ENCODE measurements at places on chromosomes 11 and 22.

- no peak for DNase-seq
Measured at GRCh38 chr11:118749429-118749828, 41.5 kb downstream of the DDX6 start.

DNA sequence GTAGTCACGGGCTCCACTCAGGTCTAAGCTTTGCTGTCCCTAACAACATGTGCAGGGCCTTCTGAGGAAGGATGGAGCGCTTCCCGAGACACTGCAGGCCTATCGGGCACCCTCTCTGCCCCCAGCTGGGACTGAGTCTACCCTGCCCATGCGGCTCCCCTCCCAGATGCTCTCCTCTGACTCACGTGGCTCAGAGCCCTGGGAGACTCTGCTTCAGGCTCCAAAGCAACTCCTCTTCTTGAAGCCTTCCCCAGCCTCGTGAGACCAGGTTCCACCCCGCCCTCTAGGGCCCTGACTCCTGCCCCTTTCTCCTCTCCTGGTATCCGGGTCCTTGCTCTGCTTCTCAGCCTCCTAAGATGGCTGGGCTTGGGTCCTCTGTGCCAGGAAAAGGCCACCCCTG is 28.4 kb upstream of the ARFGAP3 start:
- DNase-seq, result no peak

DNA sequence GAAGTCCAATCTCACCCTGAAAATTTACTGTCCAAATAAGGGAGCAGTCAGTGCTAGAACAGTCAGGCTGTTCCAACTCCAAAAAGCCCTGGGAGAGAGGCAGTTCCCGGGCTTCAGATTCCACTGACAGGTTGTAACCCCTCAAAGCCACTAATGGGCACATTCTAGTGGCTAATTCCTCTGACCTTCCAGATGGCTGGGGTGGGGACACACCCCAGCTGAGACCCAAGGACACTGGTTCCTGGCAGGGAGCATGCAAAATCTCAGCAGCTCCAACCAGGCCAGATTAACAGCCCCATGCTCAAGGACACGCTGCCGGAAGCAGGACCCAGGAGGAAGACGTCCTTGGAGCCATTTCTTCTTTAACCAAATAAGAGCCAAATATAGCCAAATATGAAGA is 92.7 kb downstream of the RPL27A start:
- no peak for DNase-seq

- DNase-seq, result no peak
Measured at GRCh38 chr11:58075781-58076180, 45.0 kb downstream of the OR6Q1 start.

GRCh38 chr22:35971456-35972119 is 57.0 kb downstream of the RBFOX2 start:
- DNase-seq, result no peak

DNA sequence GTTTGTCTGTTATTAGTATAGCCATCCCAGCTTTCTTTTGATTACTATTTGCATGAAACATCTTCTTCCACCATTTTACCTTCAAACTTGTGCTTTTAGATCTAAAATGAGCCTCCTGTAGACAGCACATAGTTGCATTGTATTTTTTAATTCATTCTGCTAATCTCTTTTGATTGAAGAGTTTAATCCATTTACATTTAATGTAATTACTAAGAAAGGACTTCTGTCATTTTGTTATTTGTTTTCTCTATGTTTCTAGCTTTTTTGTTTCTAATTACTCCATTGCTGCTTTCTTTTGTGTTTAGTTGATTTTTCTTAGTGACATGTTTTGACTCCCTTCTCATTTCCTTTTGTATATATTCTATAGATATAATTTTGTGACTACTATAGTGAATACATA is 43.7 kb upstream of the ZBTB44 start:
- DNase-seq, result no peak

DNA sequence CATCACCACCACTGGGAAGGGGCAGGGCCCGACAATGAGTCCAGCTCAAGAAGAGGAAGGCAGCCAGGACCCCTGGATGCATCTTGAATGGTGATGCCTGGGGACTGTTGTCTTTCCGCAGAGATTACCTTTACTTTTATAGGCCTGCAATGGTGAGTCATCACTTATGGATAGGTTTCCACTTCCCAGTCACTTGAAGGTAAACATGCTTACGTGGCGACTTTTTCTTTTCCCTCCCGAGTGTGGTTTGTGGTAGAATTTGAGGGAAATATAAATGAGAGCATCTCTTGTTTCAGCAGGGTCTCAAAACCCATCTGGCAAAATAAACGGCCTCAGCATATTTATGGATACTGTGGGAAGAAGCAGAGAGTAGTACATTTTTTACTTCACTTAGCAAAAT is at the start of gene MMP13:
Gene MMP13 (minus strand): TSS at position 109 of the 400 bp plus-strand sequence. CDS start 27 bp downstream, at position 82.
- no peak for DNase-seq

DNA sequence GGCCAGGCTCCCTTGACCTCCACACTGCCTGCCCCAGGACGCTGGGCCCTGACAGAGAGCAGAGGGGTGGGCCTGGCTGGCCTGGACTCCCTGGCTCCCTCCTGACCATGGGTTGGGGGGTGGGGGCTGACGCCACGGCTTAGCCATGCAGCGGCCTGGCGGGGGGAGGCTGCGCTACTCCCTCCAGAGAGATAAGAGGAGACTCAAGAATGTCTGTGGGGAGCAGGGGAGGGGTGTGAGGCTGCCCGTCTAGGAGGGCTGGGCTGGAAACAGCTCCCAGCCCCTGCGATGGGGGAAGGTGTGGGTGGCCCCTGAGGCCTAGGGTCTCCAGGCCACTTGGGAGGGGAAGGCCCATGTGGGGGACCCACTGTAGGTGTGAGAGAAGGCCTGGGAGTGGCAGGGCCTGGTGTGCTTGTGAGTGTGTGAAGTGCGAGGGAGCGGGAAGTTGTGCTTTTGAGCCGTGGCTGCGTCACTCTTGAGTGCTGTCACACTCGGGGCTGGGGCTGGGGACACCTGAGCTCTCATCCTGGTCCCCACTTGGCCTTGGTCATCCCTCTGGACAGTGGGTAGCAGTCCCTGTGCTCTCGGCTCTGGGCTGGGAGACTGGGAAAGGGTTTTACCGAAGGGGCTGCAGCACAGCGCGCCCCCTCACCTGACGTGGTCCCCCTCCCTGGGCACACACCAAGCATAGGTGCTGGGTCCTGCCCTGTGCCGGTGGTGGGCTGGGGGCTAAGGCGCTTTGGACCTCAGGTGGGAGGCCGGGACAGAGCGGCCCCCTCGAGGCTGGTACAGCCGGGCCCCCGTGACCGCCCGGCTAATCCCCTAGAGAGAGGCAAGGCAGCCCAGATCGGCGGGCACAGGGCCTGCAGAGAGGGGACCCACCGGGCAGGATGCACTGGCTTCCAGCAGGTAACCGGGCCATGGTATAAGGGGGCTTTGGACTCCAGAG is 2.4 kb downstream of the MYRF start:
- no peak for DNase-seq

- no peak for DNase-seq
Measured at GRCh38 chr22:29867260-29867659, 15.7 kb upstream of the MTMR3 start.

DNA sequence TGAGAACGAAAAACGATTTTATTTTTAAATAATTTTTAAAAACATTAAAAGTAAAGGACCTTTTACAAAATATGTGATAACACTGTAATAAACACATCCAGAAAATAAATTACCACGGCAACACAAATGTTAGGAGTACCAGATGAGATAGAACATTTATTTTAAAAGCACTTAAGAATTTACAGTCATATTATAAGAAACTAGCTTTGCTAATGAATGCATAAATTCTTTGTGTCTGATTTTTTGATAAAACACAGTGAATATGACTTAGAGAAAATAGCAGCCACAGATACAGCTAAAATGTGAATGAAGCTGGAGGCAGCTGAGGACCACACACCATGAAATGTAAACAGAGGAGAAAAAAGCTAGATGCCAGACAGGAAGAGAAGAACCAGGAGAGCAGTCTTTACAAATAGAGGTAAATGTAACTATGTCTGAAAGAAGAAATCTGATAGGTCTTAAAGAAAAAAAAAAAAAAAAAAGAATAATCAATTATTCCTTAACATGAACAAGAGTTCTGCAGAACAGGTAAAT is 14.6 kb downstream of the CCDC34 start:
- DNase-seq, result no peak

GRCh38 chr11:80261776-80262175 is 820.9 kb upstream of the TENM4 start:
- DNase-seq, result no peak

DNA sequence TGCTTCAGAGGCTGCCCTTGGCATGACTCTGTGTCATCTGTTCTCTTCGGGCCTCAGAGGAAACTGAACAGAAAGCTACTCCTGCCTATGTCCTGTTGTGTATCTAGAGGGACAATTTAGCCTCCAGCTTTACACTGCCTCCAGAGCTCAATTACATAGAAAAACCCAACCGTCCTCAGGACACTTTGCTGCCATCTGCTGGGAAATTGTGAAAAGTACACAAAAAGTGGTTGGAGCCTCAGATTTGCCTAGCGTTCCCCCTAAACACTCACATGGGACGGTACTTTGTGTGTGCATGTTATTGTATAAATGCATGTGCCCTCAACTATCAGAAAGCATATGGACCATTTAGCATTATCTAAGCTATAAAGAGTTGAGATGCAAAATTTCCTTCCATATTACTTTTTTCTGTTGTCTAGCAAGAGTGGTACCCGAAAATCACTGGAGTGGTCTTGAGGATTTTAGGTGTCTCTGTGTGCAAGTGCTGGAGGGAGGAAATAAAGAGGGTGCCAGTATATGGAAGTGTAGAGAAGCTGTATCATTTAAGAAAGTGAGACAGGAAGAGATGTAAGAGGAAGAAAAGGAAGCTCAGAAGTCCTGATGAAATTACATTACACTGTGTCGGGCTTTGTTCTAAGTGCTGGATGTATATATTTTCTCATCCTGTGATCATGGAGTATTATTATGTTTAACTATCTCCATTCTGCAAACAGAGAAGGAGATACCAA is 8.7 kb upstream of the MS4A4E start:
- DNase-seq, result no peak

- DNase-seq, result no peak
Measured at GRCh38 chr11:65042891-65043290, 1.9 kb downstream of the SAC3D1 start.

DNA sequence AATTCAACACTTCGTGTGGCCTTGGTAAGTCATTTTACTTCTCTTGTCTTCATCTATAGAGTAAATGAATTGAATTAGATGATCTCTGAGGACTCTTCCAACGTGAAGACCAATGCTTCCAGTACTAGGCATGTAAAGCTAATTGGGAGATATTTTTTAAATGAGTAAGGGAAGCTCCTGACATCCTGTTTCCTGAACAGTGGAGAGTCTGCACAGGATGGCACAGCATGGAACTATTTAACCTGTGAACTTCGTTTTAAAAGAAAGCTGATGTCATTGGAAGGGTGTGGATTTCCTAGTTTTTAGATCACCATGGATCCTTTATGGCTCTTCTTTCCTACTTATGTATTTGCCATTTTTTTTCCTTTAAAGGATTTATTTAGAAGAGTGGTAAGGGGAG is 48.4 kb upstream of the HSD17B12 start:
- DNase-seq, result no peak

- DNase-seq, result no peak
Measured at GRCh38 chr22:39138357-39138997, 14.0 kb downstream of the CBX7 start.

- no peak for DNase-seq
Measured at GRCh38 chr11:37108436-37109285, 510.6 kb upstream of the RAG2 start.

DNA sequence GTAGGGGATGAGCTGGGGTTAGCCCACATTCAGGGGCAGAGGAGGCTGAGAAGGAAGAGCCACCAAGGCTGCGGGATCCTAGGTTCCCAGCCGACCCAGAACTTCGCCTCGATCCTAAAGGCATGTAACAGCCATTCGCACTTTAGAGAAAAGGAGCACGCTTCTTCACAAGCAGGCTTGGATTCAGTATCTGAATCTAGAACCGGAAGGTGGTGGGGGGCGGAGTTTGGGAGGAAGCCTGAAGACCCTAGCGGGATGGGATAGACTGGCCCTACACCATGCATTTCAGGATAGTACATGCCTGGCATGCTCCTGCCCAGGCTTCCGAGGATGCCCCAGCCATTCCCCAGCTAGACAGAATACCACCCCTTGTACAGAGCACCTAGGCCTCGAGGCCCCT is 4.4 kb downstream of the SCARF2 start:
- no peak for DNase-seq

DNA sequence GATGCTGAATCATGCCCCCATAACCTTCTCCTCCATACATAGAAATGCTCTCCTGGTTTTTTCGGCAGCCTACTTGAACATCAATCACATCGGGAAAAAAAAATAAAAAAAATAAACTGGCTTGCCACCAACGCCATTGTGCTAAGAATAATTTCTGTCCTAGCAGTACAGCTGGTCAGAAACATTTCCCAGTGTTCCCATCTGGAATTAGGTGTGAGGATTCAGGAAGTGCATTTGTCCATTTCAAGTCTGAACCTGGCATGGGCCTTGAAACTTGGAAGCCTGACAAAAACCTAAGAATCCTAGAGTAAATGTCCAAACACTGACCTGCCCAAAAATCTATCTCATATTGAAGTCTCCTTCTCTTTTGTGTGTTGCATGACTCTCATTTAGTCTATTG is 16.6 kb upstream of the NAV2 start:
- no peak for DNase-seq

DNA sequence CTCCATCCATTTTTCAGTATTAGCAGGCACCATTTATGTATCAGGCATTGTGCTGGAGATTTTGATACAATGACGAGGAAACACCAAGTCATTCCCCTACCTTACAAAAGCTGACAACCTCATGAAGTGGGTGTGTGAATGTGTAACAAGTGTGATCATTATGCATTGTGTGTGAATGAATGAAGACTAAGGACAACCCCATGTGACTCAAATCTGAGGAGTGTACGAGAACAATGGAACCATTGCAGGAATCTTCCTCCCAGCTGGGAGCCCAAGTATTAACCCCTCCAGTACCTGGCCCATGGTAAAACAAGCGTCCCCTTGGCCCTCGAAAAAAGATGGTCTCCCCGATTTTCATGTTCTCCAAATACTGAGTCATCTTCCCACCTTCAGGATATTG is 4.4 kb downstream of the CYB5R2 start:
- DNase-seq, result no peak

DNA sequence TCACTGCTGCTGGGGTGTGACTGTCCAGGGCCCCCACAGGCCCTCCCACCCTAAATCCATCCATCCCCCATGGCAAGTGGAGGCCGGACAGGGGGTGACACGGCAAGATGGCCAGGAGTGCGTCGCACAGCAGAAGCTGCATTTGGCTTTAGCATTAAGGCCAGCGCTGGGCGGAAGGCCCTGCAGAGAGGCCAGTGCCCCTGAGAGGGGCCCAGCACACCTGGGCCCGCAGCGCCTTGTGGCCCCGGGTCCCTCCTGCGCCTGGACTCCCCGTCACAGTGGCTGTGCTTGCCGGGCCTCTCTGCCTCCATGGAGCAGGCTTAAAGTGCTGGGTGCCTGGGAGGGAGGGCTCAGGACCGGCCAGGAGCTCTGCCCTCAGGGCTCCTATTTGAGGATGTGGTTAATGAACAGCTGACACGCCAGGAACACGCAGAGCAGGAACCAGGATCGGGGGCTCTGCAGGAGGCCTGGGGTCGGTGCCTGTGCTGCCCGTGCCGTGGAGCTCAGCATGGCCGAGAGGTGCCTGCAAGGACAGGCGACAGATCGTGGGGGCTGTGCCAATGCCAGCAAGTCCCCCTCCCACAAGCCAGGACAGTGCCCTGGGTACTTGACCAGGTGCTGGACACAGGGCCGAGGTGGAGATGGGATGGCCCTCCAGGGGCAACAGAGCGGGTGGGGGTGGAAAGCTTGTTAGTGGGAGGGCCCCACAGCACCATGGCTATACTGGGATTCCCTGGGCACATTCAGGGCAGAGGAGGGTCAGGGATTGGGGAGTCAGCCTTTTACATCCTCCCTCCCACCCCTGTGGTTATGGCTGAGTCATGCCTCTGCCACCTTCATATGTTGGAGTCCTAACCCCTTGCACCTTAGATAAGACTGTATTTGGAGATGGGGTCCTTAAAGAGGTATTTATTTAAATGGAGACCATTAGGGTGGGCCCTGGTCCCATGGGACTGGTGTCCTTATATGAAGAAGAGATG is 30.9 kb upstream of the CARS1 start:
- no peak for DNase-seq
